ENCODE measurements at places on chromosomes 16 and 17.

- DNase-seq = no peak
Observed at GRCh38 chr17:48283411-48283810, 146.6 kb downstream of the SKAP1 start.

DNA sequence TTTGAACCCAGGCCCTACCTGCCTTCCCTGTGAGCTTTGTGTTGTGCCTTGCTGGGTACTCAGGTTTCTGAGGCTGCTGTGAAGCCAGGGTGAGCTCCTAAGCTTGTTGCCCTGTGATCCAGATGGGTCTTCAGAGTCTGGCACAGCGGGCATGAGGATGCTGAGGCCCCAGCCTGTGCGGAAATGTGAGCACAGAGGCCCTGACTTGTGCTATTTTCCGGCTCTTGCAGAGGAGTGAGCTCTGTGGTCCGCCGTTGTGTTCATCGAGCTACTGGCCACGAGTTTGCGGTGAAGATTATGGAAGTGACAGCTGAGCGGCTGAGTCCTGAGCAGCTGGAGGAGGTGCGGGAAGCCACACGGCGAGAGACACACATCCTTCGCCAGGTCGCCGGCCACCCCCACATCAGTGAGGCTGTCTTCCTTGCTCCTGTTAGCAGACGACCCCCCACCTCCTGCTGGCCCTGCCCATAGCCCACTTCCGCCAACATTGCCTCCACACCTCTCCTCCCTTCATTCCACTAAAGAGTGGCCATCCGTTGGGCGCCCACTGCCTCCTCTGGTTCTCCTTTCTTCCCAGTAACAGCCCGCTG is 2.7 kb downstream of the PHKG2 start:
- no peak for DNase-seq

DNA sequence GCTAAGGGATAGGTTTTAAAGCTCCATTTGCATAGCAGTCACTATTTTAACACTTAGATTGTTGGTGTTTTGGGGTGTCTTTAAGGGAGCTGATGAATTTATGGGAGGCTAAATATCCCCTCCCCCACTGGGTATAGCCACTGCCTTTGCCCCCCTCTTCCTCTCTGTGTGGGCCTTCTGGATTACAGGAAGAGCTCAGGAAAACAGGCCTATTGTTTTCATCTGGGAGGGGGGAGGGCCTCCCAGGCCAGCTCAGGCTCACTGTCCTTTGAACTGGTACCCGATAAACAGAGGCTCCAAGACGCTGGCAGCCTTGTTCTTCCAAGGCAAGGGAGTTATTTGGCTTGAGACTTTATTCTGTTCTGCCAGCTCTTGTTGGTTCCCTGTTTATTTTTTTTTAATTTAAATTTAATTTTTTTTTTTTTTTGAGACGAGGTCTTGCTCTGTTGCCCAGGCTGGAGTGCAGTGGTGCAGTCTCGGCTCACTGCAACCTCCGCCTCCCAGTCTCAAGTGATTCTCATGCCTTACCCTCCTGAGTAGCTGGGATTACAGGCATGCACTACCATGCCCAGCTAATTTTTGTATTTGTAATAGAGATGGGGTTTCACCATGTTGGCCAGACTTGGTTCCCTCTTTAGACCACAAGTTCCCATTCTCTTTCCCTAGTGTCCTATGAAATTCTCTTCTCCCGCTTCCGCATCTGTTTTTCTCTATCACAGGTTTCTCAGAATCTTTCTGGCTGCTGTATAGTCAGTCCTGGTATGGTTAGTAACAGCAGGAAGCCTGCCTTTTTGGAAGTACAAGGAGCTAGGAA is 25.1 kb downstream of the MINK1 start:
- DNase-seq = no peak

DNA sequence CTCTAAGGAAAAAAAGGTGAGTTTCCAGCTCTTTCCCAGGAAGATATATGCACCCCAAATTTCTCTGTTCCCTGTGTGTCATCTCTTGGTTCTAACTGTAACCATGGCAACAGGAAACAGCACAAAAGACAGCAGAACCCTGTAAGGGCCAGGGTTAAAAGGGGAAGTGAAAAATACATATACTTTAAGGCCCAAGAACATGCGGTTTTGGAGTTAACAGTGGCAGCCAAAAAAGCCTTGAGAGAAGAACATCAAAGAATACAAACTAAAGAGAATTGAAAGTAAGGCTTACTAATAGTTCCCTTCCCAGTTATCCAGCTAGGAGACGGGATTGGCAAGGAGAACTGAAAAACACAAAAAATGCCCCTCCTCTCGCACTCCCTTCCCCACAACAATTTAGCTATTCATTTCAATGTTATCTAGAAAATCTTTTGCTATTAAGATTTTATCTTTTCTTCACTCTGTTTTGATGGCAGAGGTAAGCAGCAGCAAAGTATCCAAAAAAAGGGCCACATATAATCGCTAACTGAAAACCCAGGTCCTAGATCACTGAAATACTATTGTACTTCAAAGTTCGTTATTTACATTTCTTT is 1.5 kb downstream of the SPOP start:
- no peak for DNase-seq

GRCh38 chr17:78057113-78057740 is 71.3 kb downstream of the TMC6 start:
- DNase-seq = no peak

GRCh38 chr16:10608687-10609401 is 28.4 kb upstream of the EMP2 start:
- DNase-seq = no peak

- no peak for DNase-seq
Observed at GRCh38 chr17:69300222-69300621, 26.7 kb downstream of the ABCA5 start.

DNA sequence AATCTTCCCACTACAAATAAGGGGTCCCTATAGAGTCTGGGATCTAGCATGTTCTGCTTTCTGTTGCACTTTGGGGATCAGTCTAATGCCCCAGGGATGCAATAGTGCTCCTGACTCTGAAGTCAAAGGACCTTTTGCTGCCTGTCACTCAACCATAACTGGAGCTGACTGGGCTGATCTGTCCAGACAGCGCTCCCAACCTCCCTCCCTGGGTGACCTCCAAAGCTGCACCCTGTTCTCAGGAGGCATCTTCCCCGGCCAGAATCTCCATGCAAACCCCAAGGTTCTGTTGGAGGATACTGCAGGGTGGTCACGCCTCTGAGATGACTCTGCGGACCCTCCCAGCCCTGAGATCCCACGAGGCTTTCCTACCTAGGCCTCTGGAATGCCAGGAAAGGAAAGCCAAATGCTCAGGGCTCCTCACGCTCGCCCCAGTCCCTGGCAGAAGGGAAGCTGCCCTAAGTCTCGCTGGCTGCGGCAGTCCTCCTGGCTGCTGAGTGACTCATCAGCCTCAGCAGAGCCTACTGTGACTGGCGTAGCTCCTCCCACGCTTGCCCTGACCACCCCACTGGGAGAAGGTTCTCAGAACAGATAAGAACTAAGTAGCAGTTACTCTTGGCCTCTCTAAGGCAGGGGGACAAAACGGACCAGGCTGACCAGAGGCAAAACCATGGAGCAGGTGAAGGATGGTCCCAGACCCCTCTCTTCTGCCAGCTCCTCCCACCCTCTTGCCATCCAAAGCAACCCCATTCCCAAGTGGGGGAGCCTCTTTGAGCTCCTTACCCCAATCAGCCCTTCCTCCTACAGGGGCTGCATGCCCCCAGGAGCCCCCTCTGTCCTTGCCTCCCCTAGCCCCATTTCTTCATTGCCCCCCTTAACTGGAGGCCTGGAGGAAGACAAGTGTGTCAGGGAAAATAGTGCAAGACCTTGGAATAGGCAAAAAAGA is 124.1 kb upstream of the TNRC6C start:
- DNase-seq = no peak
